M059J (cell line): ENCODE measurements at places on chromosomes 7 and 10.

DNA sequence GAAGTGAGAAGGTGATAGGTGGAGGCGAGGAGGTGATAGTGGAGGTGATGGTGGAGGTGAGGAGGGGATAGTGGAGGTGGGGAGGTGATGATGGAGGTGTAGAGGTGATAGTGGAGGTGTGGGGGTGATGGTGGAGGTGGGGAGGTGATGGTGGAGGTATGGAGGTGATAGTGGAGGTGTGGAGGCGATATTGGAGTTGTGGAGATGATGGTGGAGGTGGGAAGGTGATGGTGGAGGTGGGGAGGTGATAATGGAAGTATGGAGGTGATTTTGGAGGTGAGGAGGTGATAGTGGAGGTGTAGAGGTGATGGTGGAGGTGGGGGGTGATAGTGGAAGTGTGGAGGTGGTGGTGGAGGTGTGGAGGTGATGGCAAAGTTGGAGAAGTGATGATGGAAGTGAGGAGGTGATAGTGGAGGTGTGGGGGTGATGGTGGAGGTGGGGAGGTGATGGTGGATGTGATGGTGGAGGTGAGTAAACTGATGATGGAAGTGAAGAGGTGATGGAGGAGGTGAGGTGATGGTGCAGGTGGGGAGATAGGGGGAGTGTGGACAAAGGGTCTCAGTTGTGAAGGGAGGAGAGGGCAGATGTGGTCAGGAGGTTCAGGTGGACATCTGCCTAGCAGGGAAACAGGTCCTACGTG is 36.6 kb downstream of the ADCY1 start:
- no peak for DNase-seq

DNA sequence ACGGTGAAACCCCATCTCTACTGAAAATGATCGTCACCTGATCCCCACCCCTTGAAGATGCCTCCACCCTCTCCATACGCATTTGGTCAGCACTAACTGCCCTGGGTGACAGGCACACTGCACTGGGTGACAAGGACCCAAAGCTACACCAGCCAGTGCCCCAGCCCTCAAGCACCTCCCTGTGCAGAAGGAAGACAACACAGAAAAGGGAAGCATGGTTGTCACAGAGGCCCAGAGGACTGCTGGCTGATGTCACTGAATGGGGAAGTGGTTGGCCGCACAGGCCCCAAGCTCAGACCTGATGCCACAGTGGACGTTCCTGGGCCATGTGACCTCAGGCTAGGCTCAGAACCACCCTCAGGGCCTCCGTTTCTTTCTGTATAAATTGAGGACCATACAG is 4.2 kb upstream of the PILRA start:
- DNase-seq = no peak

DNA sequence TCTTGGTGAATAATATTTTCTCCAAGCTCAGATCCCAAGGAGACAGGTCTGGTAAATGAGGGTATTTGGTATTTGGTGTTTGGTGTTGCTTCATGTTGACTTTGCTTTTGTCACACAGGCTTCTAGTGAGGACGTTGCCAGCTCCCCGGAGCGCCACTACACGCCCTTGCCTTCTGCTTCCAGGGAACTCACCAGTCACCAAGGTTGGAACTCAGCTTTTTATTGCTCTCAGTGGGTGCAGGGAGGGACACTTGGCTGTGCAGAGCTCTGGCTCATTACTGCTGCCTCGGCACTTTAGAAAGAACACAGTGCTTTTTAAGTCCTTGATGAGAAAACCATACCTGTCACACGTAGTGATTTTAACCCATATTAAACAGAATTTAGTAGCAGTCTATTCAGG is 892.9 kb downstream of the LRMDA start:
- DNase-seq = peak; percentile 32

GRCh38 chr7:31047313-31048146 is 4.6 kb upstream of the ADCYAP1R1 start:
- no peak for DNase-seq

DNA sequence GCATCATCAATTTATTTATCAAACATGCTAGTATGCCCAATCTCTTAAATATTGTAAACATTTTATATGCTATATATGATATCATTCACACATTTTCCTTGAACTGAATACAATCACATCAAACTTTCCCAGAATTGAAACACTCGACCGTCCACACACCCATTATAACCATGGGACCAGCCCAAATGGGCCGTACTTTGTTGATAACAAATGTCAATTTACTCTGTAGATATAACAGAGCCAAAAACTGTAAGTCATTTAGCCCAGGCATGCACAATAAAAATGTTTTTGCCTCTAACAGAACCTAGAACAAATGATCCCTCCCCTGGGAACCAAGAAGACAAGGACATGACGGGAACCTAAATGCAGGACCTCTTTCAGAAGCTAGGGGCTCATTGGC is 683 bp upstream of the ANKRD22 start:
- no peak for DNase-seq

DNA sequence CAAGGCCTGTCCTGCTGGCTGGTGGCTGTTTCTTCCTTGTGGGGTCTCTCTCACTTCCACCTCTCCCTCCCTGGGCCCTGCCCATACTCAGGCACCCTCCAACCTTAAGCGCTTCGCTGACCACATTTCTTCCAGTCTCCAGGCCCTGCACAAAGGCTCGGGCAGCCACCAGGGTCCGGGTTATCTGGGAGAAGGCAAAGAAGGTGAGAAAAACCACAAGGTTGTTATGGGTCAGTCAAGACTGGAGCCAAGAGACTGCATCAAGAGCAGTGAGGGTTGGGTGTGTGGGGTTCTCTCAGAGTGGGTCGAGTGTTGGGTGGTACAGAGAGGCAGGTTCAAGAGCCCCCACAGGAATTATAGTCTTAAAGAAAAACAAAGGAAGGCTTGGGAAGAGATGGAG is 2.6 kb downstream of the GPC2 start:
- no peak for DNase-seq

DNA sequence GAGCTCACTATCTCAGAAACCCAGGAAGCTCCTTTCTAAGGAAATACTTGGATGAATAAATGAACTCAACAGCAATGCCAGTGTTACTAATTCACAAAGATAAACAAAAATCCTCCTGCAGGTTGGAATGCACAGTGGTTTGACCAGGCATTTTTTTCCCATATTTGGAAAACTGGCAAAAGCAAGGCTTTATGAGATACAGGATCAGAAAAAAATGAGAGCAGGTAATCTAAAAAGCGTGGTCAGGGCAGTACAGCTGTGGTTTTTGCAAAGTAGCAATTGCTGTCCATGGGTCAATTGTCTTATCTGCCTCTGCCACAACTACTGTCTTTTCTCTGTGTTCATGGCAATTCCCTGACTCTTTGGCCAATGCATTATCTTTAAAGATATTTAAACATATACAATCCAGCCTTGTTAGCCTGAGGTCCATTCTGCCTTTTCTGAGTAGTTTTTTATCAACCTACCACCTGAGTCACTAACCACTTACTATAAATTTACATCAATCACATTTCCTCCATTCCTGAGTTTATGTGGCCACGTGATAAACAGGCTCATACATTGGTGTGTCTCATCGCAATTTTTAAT is 564.5 kb upstream of the IGFBP3 start:
- DNase-seq = peak; percentile 94

GRCh38 chr7:137329411-137329810 is 14.1 kb downstream of the PTN start:
- DNase-seq = peak; percentile 16

DNA sequence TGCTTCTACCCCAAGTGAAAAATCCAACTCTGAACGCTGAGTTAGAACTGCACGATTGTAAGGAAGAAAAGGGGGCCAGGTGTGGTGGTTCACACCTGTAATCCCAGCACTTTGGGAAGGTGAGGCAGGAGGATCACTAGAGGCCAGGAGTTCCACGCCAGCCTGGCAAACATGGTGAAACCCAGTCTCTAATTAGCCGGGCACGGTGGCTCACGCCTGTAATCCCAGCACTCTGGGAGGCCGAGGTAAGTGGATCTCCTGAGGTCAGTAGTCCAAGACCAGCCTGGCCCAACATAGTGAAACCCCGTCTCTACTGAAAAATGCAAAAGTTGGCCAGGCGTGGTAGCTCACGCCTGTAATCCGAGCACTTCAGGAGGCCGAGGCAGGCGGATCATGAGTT is 9.0 kb downstream of the GUSB start:
- DNase-seq = no peak

GRCh38 chr7:92785923-92786322 is 50.5 kb downstream of the CDK6 start:
- peak; percentile 50 for DNase-seq

GRCh38 chr7:77531038-77531437 is 6.1 kb upstream of the PTPN12 start:
- no peak for DNase-seq
